ENCODE measurements at places on chromosomes 2 and 18.

DNA sequence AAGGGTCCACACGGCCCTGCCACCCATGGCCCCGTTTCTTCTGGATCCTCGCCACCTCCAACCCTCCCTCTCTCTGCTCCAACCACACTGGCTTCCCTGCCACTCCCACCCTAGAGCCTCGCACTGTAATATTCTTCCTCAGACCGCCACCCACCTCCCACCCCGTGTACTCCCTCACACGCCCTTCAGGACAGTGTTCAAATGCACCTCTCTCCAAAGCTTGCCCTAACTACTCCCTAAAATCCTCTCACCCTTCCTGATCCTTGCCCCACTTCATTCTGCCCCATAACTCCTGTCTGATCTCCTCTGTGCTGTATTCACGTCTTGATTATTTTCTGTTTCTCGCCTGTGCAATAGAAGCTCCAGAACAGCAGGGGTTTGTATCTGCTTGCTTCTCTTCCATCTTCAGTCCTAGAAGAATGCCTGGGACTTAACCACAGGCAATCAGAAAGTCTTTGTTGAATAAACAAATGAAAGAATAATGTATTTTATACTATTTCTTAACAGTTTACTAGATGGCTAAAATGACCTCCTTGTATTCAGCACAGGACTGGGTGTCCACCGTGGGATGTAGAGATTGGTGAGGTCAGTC lies 25.5 kb downstream of the EPB41L3 start:
- DNase-seq, result no peak

- no peak for DNase-seq
Measured at GRCh38 chr2:221447310-221447709, 124.8 kb downstream of the EPHA4 start.

DNA sequence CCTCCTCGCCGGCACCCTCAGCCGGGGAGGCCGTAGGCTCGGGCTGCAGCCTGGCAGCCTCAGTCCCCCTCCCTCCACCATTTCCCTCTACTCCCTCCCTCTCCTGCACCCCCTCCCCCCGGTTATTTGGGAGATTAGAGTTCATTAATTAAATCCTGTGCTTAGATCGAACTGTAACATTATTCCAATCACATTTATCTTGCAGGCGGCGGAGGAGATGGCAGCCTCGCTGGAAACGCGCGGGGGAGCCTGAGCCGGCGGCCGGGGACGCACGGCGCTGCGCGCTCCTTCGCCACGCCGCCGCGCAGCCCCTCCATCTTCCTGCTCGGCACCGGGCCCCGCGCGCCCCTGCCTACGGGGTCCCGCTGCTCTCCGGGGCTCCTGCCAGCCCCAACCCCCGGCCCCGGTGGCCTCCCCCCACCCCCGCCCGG lies at the start of gene ST8SIA3:
Gene ST8SIA3, plus strand, starts transcription at position 287 of the 431 bp plus-strand sequence. CDS start 290 bp downstream, outside the sequence.
- no peak for DNase-seq

DNA sequence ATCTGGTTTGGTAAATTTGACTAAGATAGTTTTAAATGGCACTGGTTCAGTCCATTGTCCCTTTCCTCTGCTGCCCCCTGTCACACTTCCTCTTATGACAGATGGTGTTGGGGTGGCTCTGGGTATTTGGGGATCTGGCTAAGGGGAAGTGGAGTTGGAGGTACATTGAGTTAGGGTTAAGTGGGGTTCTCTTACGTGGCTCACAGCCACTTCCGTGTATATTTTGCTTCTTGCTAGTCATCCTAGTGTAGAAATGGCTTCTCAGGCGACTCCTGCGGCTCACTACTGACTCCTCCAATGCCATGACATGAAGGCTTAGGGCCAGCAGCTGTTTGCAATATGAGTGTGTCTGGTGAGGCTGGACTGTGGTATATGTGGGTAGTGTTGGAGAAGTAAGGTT lies 187.0 kb downstream of the HAUS1 start:
- no peak for DNase-seq

DNA sequence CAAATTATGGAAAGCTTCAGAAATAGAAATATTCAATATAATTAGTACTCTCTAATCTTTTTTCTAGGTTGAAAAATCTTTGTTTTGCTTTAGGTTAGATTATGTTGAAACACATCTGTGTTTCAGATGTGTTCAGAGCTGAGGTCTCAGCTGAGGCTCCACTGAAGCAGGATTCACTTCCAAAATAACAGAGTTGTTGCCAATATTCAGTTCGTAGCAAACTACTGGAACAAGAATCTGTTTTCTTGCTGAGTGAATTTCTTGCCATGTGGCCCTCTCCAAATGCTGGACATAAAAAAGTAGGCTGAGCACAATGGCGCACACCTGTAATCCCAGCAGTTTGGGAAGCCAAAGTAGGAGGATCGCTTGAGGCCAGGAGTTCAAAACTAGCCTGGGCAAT lies 8.7 kb downstream of the PHOSPHO2 start:
- no peak for DNase-seq

- no peak for DNase-seq
Measured at GRCh38 chr2:35443087-35443486, 912.5 kb upstream of the CRIM1 start.
